ENCODE measurements at places on chromosomes 13 and 19. TPM values are rescaled to one million over a fixed set of nuclear protein-coding genes. Genes with fewer than 3 reads are reported as not detected.

DNA sequence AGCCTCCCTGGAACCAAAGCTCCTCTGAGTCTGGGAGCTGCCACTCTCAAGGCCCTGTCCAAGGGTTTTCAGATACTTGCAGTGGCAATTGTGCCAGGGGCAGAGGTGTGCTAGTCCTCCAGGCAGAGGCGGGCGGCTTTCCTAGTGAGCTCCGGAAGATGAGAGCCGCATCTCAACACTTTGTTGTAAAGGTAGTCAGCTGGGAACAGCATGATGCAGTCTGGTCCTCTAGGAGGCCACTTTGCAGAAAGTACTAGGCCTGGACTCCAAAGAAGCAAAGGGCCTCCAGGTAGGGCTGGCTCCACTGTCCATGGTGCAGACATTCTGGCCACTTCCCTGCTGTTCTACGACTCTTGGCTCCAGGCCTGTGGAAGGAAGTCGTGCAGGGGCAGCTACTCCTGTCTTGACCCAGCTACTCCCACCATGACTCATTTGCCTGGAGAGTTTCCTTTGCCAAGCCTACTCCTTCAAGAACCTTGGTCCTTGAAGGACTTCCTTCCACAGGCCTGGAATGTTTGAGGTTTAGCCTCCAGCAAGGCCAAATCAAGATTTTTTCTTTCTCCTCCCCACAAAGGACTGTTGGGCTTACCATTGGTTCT is 9.9 kb upstream of the ZNF536 start:
- peak; percentile 59 for DNase-seq

Gene OR7D2
- 0.03 TPM for total RNA-seq

Gene HPN
- total RNA-seq, result not detected

- DNase-seq, result no peak
Measured at GRCh38 chr13:105894697-105895096, 640.8 kb downstream of the EFNB2 start.

Gene CYP4F8
- total RNA-seq, result not detected

Gene CPB2
- not detected for total RNA-seq

DNA sequence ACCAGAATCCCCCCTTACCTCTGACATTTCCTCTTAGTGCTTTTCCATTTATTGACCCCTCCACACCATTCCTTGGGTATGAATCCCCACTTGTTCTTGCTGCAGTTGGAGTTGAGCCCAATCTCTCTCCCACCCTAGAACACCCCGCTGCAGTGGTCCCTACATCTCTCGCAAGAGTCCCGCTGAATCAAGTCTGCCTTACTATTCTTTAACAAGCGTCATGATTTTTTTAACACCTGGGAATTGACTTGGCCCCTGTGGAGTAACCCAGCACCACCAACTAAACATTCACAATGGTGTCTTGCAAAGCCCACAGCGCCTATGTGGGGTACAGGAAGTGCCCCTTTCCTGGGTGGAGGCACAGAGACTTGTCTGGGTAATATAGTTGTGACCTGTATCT is 13.2 kb upstream of the ZNF599 start:
- no peak for DNase-seq

- DNase-seq, result no peak
Measured at GRCh38 chr13:110097013-110097412, 209.9 kb downstream of the COL4A1 start.

DNA sequence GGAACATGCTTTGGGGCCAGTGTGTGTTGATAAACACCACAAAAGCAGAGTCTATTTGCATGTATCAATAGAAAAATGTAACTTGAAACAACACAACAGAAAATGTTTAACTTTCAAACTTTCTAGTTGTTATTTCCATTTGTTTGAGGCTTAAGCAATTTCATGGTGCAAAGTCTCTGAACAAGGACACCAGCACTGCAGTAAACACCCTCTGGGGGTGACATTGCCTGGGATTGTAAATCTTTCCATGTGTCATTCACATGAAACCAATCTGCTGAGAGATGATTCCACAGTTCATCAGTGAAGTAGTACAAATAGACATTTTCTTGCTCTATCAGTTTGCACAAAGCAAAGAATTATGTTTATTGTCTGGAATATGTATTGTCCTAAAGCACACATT is 124.5 kb downstream of the ITGBL1 start:
- DNase-seq, result no peak

DNA sequence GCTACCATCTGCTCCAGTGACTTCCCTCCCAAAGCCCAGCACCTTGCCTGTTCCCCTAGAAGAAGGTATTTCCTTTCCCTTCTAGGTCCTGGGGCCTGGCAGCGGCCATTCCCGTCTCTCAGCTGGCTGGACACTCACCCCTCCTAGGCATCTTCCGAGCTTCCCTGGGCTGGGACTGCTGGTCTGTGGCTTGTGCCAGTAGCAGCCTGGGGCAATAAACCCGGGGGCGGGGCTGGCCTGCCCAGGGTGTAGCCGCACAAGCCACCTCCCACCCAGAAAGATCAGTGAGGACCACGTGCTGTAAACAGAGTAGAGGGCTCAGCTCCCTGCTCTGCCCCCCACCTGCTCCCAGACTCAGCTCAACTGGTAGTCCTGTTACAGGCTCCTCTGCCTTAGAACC is 15.0 kb downstream of the LIPE start:
- no peak for DNase-seq

GRCh38 chr19:6343462-6343861 is 10.1 kb upstream of the ACER1 start:
- no peak for DNase-seq

DNA sequence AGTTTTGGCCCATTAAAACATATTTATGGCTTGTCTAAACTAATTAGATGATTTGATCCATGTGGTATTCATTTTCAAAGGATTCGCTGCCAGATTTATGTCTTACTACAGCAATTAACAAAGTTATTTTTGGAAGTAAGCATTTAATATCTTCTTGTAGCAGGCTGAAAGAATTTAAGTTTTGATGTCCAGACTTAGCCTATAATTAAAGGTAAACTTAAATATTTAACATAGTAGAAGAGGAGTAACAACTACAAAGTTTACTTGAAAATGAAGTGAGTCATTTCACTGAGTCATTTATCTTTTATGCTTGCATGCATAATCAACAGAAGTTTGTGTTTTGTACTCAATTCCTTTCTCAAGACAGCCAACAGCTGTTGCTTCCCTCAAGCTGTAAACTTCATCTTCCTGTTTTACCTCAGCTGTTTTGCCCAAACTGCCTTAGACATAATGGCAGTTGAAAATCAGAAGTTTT is 58.1 kb downstream of the EDNRB start:
- peak; percentile 21 for DNase-seq

DNA sequence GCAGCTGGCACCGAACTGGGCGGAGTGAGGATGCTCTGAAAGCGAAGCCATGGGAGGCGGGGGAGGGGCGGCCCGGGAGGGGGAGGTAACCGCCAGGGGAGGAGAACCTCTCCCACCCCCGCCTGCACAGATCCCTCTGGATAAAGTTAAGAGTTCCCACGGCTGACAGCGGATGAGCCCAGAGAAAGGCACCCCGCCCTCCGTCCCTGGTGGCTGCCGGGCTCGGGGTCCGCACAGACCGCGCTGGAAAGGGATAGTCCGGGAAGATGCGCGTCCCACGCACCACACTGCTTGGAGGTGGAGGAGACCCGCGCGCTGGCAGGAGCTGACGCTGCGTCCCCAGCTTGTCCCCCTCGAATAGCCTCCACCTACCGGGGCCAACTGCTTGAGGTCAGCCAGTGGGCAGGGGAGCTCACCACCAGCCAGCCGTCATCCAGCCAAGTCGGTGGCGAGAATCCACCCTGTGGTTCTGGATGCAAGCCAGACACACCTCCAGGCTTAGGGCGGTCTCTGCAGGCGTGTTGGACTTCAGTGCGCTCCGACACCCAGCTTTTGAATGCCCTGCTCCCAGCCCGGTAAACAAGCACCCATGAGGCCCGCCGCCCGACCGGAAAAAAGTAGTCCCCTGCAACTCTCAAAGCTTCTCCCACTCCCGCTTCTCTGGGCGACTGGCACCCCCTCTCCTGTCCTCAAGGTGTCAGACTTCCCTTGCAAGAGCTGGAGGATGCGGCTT is at the start of gene TRPC4:
TSS of gene TRPC4 (minus strand) at position 17 of the 733 bp plus-strand sequence. CDS start 86,439 bp downstream, outside the sequence.
- DNase-seq, result peak; percentile 65

Gene PLIN5
- total RNA-seq, result not detected

Measured in SJSA1 (cell line).